Stimulated activated CD8-positive, alpha-beta memory T cell treated with anti-CD3 and anti-CD28 coated beads, Interleukin-7, amount 100 ng/mL, for 1 hour (primary cell): ENCODE measurements at places on chromosomes 4 and X.

- DNase-seq: no peak
These were observed 93.9 kb downstream of the FAM53A start for GRCh38 chr4:1590244-1590643.

GRCh38 chr4:183636503-183636902 is 22.5 kb downstream of the RWDD4 start:
- no peak for DNase-seq

- no peak for DNase-seq
These were observed 192.2 kb downstream of the LDB2 start for GRCh38 chr4:16706251-16706650.

DNA sequence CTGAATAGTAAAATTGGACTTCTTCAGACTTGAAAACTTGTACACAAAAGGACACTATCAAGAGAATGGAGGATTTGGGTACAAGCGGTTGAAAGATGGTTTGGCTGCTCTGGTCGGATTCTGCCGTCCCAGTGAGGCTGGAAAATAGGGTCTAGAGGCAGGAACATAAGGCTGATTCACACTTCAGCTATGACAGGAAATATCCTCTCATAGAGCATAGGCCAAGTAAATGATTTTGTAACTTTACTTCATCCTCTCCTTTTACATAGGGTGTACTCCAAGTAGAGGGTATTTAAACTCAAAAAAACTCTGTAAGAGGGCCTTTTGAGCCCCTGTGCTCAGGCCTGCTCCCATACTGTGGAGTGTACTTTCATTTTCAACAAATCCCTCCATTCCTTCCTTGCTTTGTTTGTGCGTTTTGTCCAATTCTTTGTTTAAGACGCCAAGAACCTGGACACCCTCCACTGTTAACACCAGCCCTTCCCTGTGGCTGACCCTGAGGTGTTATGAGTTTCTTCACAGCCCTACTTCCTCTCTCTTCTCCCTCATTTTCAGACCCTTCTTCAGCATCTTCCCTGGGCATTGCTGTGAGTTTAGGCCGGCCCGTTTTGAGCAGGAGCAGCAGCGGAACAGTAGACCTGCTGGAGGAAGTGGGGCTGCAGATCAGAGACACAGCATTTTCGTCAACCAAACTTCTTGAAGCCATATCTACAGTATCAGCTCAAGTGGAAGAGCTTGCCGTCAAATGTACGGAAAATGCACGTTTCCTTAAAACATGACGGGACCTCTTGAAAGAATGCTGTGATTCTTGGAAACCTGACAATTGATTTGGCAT is 7.2 kb downstream of the PGAM4 start:
- DNase-seq: no peak

GRCh38 chrX:78945186-78945912 is at the start of gene P2RY10:
Gene P2RY10, plus strand, starts transcription at chrX:78945391. Its CDS starts 15,130 bp downstream, at chrX:78960521.
- no peak for DNase-seq

DNA sequence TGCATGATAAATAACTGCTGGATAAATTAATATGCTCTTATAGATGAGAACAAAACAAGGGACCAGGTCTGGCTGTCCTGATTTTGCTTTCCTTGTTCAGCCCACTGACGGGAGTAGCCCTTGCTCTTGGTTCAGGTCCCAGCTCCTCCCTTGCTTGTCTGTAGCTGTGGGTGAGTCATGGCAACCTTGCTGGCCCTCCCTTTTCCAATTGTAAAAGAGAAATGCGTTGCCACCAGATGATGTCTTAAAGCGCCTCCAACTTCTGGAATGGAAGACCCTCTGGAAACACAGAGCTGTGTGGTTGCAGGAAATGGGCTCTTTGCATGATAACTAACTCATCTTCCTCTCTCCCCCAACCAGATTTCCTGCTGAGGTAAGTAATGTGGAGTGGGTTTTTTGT is 171.4 kb downstream of the AASDH start:
- DNase-seq: no peak

GRCh38 chrX:65696613-65697012 is 29.2 kb downstream of the MSN start:
- DNase-seq: no peak

DNA sequence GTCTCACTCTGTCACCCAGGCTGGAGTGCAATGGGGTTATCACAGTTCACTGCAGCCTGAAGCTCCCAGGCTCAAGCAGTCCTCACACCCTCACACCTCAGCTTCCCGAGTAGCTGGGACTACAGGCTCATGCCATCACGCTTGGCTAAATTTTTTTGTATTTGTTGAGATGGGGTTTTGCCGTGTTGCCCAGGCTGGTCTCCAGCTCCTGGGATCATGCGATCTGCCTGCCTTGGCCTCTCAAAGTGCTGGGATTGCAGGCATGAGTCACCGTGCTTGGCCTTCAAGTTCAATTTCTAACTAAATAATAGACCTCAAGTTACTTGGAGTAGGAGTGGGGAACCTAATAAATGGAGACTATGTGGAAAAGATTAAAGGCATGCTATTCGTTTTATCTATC is 48.9 kb downstream of the MND1 start:
- DNase-seq: no peak

DNA sequence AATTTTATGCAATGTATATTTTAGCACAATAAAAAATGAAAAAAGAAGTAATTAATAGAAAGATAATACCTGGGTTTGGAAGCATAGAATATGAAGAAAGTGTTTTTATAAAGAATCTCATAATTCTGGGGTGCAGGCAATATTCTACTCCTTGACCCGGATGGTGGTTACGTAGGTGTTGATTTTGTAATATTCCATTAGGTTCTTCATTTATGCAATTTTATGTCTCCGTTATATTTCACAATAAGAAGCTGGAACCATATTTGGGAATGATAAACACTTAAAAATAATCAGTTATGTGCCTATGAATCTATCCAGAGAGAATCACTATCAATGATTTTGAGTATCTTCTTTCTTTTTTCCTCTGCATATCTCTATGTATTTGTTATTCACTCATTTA is 38.5 kb downstream of the CHRNA9 start:
- DNase-seq: no peak

- no peak for DNase-seq
These were observed 137.2 kb upstream of the EDNRA start for GRCh38 chr4:147343692-147344091.

DNA sequence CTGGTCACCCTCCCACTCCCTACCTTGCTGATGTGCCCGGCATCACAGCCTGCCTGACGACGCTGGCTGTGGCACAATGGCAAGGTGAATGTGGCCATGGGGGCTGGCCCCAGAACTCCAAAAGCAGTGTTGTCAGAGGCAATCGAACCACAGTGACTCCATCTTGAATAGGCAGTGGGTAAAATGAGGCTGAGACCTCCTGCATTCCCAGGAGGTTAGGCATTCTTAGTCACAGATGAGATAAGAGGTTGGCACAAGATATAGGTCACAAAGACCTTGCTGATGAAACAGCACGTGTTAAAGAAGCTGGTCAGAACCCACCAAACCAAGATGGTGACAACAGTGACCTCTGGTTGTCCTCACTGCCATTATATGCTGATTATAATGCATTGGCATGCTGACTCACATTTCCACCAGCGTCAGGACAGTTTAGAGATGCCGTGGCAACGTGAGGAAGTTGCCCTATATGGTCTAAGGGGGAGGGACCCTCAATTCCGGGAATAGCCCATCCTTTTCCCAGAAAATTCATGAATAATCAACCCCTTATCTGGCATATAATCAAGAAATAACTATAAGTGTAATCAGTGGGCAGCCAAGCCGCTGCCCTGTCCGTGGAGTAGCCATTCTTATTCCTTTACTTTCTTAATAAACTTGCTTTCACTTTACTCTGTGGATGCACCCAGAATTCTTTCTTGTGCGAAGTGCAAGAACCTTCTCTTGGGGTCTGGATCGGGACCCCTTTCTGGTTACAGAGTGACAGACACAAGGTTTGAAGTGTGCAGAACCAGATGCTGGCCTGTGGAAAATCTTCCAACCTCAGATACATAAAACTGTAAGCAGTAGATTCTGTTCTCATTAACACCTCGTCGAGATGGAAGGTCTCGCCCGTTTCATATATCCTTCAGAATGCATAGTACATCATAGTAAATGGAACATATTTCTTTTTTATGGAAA is 26.8 kb upstream of the CLDN24 start:
- no peak for DNase-seq

DNA sequence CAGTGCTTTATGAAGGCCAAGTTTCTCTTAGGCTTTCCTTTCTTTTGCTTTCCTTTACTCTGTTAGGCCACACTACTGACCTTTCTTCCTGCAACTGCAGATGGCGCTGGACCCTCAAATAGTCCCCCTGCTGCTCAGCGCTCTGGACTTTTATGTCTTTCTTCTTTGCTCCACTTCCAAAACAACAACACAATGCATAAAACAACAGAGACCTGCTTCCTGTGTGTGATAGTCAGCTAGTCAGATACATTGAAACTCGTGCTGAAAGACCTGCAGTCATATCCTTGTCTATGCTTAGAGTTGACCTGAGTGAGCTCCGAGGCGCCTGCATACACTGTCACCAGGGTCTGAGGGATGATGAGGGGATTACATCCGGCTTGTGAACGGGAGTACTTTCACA is 108.9 kb upstream of the TEX13D start:
- no peak for DNase-seq

GRCh38 chr4:56863441-56864139 is 42.1 kb upstream of the SPINK2 start:
- DNase-seq: no peak

DNA sequence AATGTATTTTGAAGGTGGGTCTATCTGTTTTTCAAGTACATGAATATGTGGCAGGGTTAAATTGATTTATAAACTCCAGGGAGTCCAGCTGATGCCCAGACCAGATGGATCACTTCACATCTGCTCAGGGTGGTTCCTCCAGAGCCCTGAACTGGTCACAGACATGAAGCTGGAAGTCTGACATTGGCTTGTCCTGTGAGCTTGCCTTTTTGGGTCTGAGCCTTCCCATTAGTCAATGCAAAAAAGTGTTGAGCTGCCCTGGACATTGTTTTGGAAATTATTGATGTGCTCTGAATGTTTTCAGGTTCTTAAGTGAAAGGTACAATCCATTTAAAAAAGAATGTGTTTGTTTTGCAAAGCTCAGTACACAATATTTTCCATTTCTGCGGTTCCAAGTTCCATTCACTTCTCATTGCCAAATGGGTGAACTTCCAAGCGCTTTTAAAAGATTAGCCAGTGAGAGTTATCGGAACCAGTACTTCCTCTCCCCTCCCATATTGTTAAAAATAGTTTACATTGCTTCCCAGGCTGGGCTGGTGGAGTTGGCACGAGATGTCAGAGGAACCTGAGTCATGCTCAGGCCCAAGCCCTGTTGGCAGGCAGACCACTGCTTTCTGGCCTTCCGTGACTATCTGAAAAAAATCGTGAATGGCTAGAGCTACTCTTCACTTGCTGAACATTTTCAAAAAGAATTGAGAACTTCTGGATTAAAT is 52.1 kb downstream of the PDGFRA start:
- DNase-seq: no peak

- no peak for DNase-seq
These were observed 508.5 kb downstream of the MID1IP1 start for GRCh38 chrX:39309721-39310152.

- no peak for DNase-seq
These were observed 75.2 kb upstream of the TSPAN5 start for GRCh38 chr4:98733601-98734000.

DNA sequence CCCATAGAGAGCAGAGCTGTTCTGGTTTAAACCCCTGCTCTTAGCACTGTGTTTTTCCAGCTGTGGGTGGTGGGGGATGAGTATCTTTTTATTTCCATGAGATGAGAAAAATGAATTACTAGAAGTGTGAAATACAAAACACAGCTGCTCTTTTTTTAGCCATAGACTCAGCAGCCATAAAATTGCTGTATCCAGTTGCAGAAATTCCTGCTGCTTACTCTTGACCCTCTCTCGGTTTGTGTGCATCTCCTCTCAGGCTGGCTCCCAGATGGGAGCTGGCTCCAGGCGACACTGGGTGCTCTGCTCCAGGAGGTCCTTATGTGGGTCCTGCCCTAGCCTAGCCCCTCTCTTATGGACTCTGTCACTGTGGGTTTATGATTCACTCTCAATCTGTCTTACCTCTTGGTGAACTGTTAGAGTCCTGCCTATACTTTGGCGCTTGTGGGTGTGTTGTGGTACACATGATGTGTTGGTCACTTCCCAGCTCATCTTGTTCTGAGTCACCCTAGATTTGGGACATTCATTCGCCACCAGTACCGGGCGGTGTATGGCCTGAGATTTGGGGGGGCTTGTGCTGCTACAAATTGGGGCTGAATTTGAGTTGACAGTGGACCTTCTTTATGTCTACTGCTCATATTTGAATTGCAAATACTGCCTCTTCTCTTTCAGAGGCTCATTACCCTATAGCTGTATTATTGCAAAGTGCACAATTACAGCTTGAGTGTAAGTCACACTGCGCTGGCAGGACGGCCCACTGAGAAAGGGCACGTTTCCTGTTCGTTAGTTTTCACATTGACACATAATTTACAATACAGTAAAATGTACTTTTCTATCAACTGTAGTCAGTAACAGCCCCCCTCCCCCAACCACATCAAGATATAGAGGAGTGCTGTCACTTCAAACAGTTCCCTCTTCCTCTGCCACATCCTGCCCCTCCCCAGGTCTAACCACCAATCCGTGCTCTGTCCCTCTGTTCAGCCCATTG is 46.9 kb upstream of the MSANTD1 start:
- DNase-seq: peak; percentile 41

DNA sequence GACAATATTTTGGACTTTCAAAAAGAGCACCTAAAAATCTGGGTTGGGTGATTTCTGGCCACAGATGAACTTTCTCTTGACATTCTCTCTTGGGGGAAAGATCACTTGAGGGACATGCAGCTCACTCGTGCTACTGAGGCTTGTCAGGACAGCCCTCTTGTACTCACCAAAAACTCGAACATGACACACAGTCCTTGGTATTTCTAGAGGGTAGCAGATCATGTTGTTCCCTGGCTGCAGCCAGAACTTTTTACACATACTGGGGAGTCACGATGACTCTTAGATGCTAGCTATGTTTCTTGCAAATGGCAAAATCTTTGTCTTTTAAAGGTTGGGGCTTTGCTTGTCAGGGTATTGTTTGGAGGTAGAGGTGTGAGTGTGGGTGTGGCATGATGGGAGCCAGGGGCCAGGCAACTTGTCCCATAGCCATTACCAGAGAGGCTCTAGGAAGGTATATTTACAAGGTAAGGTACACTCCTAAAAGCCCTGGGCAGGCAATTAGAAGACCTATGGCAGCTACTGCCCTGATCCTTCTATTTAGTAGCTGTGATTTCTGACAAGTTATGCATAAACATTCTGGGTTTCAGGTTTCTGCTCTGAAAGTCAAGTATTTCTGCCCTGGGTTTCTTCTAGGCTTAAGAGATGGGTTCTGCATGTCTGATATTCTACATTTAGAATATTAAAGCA is 241.7 kb upstream of the TLL1 start:
- no peak for DNase-seq

DNA sequence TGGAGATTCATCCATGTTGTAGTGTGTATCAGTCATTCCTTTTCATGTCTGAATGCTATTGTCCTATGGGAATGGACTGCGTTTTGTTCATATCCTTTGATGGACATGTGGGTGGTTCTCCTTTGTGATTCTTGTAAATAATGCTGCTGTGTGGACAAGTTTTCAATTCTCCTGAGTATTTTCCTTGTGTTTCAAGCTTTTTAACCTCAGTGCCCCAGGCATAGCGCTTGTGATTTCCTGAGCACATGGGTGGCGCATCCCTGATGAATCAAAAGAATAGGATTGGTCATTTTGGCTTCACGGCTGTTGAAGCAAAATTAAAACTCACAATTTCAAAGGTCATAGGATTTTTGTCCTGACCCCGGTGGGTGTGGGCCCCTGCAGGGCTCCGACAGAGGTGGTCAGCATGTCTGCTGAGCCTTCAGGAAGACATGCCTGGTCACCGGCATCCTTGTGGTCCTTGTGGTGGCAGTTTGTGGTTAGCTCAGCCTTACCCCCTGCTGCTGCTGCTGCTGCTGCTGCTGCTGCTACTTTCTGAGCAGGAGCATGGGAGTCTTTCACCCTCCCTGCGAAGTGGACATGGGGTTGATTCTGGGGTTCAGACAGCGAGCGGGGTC is 30.0 kb downstream of the SHROOM2 start:
- no peak for DNase-seq
